ENCODE measurements at places on chromosomes 12 and 14. TPM values are rescaled to one million over a fixed set of nuclear protein-coding genes. Genes with fewer than 3 reads are reported as not detected.

DNA sequence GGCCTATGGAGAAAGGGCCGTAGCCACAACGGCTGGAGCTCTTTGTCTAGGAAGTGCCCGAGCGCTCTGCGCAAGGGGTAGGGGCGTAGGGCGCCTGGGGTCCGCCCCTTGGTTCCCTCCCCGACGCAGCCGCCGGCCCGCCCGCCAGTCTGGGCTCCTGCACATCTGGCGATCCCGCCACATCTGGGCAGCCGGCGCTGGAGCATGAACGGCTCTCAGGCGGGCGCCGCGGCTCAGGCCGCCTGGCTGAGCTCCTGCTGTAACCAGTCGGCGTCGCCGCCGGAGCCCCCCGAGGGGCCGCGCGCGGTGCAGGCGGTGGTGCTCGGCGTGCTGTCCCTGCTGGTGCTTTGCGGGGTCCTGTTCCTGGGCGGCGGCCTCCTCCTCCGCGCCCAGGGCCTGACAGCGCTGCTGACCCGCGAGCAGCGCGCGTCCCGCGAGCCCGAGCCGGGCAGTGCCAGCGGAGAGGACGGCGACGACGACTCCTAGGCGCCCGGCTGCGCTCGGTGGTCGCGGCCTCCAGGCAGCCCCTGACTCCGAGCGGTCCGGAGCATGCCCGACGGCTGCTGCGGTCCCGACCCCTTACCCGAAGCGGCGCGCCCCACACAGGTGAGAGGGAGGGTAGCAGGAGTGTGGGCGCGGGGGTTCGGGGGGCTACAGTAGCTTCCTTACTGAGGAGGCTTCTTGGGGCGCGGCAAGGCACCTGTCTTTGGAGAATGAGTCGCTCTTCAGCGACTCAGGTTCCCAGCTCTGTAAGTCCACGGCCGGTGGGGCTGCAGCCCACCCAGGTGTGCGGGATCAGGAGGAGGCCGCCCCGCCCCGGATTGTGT, at the start of gene SMIM41:
TSS of gene SMIM41 (plus strand) at position 129 of the 827 bp plus-strand sequence. CDS start at position 205, 76 bp downstream.
- no peak within 1 kb of the TSS for H3K4me3 ChIP-seq
- no peak within 1 kb of the TSS for H3K27ac ChIP-seq
- no peak for DNase-seq
- no peaks in the 10 kb centered on the region for H3K4me1 ChIP-seq

DNA sequence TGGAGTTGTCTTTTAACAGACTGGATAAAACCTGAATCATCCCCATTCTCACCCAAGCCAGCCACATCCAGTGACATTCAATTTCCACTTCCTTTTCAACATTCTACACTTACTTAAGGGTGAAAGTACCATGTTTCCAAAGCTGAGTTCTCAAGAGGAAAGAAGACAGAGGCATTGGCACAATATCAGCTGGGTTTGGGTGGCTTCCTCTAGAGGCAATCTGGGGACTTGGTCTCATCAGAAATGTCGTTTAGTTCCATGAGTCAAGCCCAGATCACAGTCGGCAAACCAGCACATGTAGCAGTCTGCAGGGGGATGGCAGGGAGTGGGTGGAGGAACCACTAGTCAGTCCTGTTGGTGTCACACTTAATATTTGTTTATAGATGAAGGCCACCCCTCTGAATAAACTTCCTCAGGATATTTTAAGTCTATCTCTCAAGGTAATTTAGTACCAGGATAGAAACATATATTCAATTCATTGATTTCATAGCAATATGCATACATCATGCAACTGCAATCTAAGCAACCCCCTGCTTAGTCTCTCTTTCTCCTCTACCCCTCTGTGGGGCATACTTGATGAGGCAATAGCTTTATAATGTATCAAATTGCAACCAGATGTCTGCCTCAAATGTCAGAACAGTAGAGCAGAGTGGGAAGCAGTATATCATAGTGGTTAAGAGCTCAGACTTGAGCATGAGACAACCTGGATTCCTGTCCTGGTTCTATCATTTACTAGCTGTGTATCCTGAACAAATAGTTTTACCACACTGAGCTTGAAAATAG, 3.0 kb downstream of the SRRM4 start:
- no peak for DNase-seq
- H3K36me3 ChIP-seq: no peaks in the 10 kb centered on the region
- no peak overlapping the region for H3K4me3 ChIP-seq
- no peak overlapping the region for H3K27ac ChIP-seq

- H3K4me1 ChIP-seq: no peaks in the 10 kb centered on the region
- H3K27me3 ChIP-seq: no peaks in the 10 kb centered on the region
- H3K36me3 ChIP-seq: no peaks in the 10 kb centered on the region
- H3K4me3 ChIP-seq: no peak overlapping the region
- no peak overlapping the region for H3K27ac ChIP-seq
Measured at GRCh38 chr12:66964629-66965028, 285.8 kb upstream of the GRIP1 start.

GRCh38 chr12:70733385-70733784, 96.2 kb upstream of the PTPRB start:
- H3K27me3 ChIP-seq: no peaks in the 10 kb centered on the region
- H3K27ac ChIP-seq: no peak overlapping the region
- no peaks in the 10 kb centered on the region for H3K4me1 ChIP-seq
- H3K4me3 ChIP-seq: no peak overlapping the region

DNA sequence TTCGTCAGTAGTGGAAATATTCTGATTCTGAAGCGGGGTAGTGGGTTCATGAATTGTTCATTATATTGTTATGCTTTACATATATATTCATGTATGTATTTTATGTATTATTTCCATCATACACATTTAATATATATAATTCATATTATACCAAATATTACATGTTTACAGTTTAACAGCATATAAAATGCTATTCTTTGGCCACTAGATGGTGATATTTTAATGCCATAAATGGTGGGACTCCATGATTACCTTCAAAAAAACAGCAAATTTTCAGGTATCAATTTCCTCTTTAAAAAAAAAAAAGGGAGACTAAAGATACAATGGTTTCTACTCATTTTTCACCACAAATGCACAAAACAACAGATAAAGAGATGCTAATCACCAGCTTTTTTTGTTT, 41.0 kb downstream of the BDKRB1 start:
- H3K4me1 ChIP-seq: no peaks in the 10 kb centered on the region
- H3K4me3 ChIP-seq: no peak overlapping the region
- no peaks in the 10 kb centered on the region for H3K27me3 ChIP-seq

COX6A1 gene
- total RNA-seq: 492 TPM

Measured in Caco-2 (cell line).